ENCODE measurements at places on chromosomes 4 and X.

- no peak for DNase-seq
These were observed 9.8 kb downstream of the AKAP17A start for GRCh38 chrX:1601051-1601767.

- no peak for DNase-seq
These were observed 376.6 kb downstream of the PDGFC start for GRCh38 chr4:156595041-156595440.

DNA sequence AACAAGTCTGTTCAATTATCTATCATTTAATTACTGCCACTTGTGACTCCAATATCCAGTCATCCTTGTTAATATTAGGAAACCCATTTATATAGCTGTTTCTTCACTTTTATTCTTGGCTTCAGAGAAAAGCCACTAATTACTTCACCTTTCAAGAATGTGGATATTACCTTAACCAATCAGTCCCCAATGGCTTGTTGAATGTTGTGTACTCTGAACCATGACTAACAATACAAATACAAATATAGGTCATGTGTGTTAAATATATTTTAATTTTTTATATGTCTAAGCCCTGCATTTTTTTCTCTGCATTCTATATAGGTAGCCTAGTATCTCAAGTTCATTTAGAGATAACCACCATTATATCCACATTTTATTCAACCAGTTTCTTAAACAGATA lies 1513.4 kb upstream of the AGA start:
- no peak for DNase-seq

DNA sequence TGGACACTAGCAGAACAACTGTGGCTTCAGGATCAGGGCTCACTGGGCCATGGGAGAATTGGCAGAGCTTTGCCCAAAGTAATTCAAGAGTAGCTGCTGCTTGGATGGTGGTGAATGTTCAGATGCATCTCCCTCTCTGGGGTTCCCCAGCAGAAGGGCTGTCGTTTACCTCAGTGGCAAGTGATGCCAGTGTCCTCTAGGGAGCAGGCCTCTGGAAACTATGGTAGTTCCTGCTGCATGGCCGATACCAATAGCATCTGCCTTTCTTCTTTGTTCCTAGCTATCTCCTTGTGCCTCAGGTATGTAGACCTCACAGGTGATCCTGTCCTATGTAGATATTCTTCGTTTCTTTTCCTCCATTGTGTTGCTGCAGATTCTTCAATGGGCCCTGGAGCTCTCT lies 26.4 kb downstream of the HMGB2 start:
- no peak for DNase-seq

DNA sequence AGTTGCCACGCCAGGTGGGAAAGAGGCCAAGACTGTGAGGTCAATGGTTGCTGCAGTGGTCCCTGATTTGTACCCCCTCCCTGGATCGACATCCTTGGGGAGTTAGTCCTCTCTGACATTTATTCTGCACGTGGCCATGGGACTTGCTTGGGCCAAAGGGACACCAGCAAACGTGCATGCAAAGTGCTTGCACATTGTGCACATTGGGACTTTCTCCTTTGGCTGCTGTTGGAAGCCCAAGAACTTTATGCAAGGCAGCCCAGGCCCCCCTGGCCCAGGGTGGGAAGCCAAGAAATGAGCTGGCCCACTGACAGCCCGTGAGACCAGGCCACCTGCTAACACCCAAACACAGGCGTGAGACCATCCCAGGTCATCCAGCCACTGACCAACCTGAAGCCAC lies 38.1 kb downstream of the SLC2A9 start:
- no peak for DNase-seq

DNA sequence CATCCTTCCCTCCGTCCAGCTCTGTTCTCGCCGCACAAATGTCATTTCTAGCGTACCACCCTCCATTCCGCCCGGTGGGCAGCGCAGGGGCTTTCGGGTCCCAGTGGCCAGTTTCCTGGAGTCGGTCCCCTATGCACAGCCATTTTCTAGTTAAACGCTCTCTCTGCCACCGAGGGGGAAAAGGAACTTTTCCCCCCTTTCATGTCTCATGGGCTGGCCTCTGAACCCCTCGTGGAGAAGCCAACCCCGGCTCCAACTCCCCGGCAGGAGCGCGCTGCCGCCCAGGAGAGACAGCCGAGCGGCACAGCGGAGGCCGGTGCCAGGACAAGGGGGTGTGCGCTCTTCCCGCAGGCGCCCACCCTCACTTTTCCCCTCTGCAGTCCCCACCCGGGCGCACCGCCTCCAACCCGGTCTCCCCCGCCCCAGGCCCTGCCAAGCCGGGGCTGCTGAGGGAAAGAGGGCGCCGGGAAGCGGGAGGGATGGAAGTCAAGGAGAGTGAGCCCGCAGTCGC lies 662 bp downstream of the APBB2 start:
- DNase-seq: peak; percentile 39

- DNase-seq: no peak
These were observed 62.7 kb upstream of the GRID2 start for GRCh38 chr4:92241094-92241493.

DNA sequence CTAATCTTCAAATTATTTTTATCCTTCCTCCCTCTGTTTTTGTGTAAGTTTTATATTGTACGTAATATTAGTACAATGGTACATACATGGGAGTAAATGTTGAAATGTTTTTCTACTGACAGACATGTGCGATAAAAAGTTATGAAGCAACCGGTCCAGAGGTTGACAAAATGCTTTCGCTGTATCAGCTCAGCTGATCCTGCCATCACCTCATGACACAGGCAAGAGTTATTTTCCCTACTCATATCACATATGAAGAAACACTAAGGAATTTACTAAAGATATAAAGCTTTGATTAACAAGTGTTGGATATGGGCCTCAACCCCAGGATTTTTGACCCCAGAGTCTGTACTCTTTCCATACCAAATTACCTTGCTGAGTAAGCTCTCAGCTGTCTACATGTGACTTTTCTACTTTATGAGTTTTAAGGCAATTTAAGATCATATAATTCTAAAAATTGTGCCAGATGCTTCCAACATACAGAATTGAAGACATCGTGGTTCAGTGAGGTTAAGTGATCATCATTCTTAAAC lies 50.0 kb downstream of the CLCN5 start:
- no peak for DNase-seq
